Ovary (tissue), 10 donors: ENCODE measurements at places on chromosomes 13 and 19. TPM values are rescaled to one million over a fixed set of nuclear protein-coding genes. Genes with fewer than 3 reads are reported as not detected.

- H3K4me3 ChIP-seq, result no peak overlapping the region
- no peaks in the 10 kb centered on the region for H3K4me1 ChIP-seq
- no peaks in the 10 kb centered on the region for H3K36me3 ChIP-seq
- H3K27ac ChIP-seq, result no peak overlapping the region
- H3K27me3 ChIP-seq, result no peaks in the 10 kb centered on the region
These were observed 1129.3 kb downstream of the SLITRK5 start for GRCh38 chr13:88800505-88800904.

DNA sequence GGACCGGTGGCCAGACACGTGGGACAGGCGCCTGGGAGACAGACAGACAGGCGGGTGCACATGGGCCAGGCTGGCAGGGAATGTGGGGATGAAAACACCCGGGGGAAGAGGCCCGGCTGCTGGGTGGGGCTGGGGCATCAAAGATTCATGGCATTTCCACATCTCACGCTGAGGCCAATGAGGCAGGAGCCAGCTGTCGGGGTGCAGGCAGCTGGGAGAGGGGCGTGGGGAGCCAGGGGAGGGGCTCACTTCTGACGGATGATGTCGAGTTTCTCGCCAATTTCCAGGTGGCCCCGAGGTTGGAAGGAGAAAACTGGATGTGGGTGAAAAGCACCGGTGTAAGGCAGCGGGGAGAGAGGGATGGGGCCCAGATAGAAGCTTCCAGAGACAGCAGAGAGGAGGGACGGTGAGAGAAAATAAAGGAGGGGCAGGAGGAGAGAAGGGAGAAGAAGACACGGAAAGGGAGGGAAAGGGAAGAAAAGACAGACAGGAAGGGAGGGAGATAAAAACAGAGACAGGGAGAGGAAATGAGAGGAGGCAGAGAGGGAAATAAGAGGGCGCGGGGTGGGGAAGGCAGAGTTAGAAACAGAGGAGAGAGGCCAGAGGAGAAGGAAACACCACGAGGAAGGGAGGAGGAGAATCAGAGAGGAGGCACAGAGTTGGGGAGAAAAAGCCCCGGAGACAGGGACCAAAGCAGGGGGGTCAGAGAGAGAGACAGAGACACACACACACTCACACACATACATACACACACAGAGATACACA is 8.0 kb upstream of the CCER2 start:
- no peak overlapping the region for H3K27ac ChIP-seq

DNA sequence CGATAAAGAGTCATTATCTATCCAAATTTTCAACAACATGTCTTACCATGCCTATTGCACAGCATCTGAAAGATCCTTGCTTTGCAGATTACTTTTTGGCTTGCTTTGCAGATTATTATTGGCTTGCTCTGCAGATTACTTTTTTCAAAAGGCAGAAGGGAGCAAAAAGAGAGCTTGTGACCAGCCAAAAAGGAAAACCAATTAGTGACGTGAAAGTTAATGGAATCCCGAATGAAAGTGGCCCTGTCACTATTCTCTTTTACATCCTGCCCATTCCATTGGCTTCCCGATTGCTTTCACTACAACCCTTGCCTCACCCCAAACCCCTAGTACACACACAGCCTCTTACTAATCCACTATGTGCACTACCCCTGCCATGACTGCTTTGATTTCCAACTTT is 81.3 kb downstream of the LHFPL6 start:
- no peak overlapping the region for H3K4me3 ChIP-seq
- no peak for DNase-seq
- peaks cover 5% of the 10 kb centered on the region for H3K4me1 ChIP-seq

- H3K27ac ChIP-seq, result no peak overlapping the region
- no peaks in the 10 kb centered on the region for H3K27me3 ChIP-seq
- H3K4me3 ChIP-seq, result no peak overlapping the region
- H3K4me1 ChIP-seq, result no peaks in the 10 kb centered on the region
- H3K36me3 ChIP-seq, result no peaks in the 10 kb centered on the region
These were observed 1635.4 kb upstream of the SLC10A2 start for GRCh38 chr13:104701591-104701990.

DNA sequence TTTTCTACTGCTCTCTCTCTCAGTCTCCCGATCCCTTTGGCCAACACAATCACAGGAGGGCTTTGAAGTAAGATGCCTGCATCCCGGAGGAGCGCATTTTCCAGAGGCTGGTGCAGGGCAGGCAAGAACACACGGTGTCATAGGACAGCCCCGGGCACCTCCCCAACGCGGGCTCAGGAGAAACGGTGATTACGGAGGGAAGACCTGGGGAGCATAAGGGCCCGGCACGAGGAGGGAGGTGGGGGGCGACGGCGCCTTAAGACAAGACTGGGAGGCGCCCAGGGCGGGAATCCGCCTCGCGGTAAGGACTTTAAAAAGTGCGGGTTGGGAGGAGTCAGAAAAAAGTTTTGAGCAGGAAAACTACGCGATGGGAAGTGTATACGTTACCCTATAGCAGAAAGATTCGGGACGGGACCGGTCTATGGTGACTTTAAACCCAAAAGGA is 18.7 kb upstream of the ZNF888 start:
- H3K4me1 ChIP-seq, result no peaks in the 10 kb centered on the region
- peak; percentile 60 for DNase-seq
- H3K36me3 ChIP-seq, result no peaks in the 10 kb centered on the region
- H3K27ac ChIP-seq, result peak overlapping the region; percentile 66
- H3K27me3 ChIP-seq, result no peaks in the 10 kb centered on the region

- H3K27ac ChIP-seq, result peak within 1 kb of the TSS; percentile 78
- no peak for DNase-seq
- H3K4me1 ChIP-seq, result peaks cover 5% of the 10 kb centered on the region
- H3K4me3 ChIP-seq, result peak within 1 kb of the TSS; percentile 27
- no peaks in the 10 kb centered on the region for H3K36me3 ChIP-seq
These were observed at the start of gene LGI4 for GRCh38 chr19:35134601-35135242. LGI4 (minus strand) TSS chr19:35135059; CDS start chr19:35134680, 379 bp downstream.

DNA sequence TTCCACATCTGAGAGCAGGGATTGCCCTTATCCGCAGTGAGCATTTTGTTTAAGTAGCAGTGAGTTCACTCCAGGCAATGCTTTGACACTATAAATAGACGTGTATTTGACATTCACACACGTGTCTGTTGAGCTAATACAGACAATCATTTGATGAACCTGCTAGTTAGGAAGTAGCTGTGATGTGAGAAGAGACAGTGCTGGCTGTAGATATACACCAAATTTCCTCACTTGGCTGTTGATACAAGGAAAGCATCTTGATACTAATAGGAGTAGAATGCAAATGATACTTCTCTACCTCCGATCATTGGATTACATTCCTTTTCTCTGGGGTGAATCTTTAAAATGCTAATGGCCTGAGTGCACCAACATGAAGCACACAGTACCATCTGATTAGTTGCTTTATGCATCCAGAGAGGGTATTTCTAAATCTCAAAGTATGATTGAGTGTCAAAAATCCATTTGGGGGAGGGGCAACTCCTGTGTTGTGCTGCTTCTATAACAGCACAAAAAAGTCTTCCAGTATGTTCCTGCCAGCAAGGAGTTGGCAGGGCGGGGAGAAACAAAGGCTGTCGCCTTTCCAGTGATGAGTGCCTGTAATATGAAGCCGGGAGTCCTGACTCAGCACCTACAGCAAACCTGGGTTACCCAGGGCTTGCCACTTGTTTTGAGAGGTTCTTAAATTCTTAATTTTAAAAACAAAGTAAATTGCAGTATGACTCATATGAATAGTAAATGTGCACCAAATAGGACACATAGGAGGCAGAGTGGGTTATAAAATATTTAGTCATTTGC is 7.0 kb downstream of the CUL4A start:
- H3K36me3 ChIP-seq, result no peaks in the 10 kb centered on the region
- DNase-seq, result no peak
- no peaks in the 10 kb centered on the region for H3K27me3 ChIP-seq
- no peak overlapping the region for H3K4me3 ChIP-seq

DNA sequence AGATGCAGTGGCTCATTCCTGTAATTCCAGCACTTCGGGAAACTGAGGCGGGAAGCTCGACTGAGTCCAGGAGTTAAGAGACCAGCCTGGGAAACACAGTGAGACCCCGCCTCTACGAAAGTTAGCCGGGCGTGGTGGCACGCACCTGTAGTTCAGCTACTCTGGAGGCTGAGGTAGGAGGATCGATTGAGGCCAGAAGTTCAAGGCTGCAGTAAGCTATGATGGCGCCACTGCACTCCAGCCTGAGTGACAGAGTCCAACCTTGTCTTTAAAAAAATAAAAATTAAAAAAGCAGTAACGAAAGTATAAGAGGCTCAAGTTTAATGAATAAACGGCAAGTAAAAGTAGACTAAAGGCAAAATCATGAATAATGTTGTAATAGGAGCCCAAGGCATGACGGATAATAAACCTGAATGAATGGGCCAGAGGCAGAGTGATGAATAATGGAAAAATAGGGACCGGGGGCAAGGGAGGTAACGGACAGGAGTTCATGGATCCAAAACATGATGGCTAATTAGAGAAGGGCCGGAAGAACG is 1.2 kb upstream of the TOMM40 start:
- H3K27me3 ChIP-seq, result no peaks in the 10 kb centered on the region
- no peak overlapping the region for H3K27ac ChIP-seq

- DNase-seq, result no peak
- no peak overlapping the region for H3K27ac ChIP-seq
- H3K4me1 ChIP-seq, result peaks cover 2% of the 10 kb centered on the region
- H3K36me3 ChIP-seq, result no peaks in the 10 kb centered on the region
These were observed 18.6 kb downstream of the WDR62 start for GRCh38 chr19:36073121-36073876.

- H3K36me3 ChIP-seq, result no peaks in the 10 kb centered on the region
- no peak overlapping the region for H3K4me3 ChIP-seq
- H3K4me1 ChIP-seq, result no peaks in the 10 kb centered on the region
- no peak for DNase-seq
- no peak overlapping the region for H3K27ac ChIP-seq
- no peaks in the 10 kb centered on the region for H3K27me3 ChIP-seq
These were observed 543.1 kb upstream of the SLITRK5 start for GRCh38 chr13:87128036-87128435.

DNA sequence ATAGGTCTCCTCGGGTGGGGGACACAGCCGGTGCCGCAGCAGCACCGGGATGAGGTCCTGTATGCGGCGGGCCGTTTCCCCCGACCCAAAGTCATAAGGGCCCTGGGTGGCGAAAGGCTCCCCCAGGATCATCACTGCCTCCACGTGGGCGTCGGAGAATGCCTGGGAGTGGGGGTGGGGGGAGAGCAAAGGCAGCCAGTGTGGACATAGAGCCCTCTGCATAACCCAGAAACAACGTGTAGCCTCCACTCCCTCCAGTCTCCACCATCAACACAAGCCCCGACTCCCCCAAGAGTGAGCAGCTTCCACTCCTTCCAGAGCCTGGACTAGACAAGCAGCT is 1.7 kb upstream of the NUMBL start:
- H3K36me3 ChIP-seq, result no peaks in the 10 kb centered on the region
- H3K27me3 ChIP-seq, result no peaks in the 10 kb centered on the region
- peaks cover 14% of the 10 kb centered on the region for H3K4me1 ChIP-seq
- no peak for DNase-seq
- H3K4me3 ChIP-seq, result no peak overlapping the region
- H3K27ac ChIP-seq, result peak overlapping the region; percentile 63

GRCh38 chr13:31119526-31119925 is 42.2 kb downstream of the HSPH1 start:
- no peak for DNase-seq
- no peak overlapping the region for H3K27ac ChIP-seq
- no peak overlapping the region for H3K4me3 ChIP-seq
- no peaks in the 10 kb centered on the region for H3K4me1 ChIP-seq

GRCh38 chr19:28889941-28890670 is 322.8 kb downstream of the UQCRFS1 start:
- no peaks in the 10 kb centered on the region for H3K4me1 ChIP-seq
- H3K4me3 ChIP-seq, result no peak overlapping the region
- no peak overlapping the region for H3K27ac ChIP-seq
- no peaks in the 10 kb centered on the region for H3K36me3 ChIP-seq

DNA sequence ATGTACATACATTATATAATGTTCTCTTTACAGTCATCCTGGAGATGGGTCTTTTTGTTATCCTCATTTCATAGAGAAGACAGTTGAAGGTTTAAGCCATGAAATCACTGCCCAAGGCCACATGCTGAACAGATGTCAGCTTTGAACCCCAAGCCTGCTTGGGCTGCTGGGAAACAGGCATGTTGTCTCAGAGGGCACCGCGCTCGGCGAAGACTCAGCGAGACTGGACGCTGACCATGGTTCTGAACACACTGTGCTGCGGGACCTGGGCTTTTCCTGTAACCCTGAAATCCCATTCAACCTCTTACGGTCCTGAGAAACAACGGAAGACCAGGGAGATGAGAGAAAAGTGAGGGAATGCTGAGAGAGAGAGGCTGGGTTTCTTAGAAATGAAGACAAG is 27.3 kb downstream of the LRFN3 start:
- no peaks in the 10 kb centered on the region for H3K36me3 ChIP-seq
- DNase-seq, result no peak
- H3K27ac ChIP-seq, result no peak overlapping the region
- no peak overlapping the region for H3K4me3 ChIP-seq

DNA sequence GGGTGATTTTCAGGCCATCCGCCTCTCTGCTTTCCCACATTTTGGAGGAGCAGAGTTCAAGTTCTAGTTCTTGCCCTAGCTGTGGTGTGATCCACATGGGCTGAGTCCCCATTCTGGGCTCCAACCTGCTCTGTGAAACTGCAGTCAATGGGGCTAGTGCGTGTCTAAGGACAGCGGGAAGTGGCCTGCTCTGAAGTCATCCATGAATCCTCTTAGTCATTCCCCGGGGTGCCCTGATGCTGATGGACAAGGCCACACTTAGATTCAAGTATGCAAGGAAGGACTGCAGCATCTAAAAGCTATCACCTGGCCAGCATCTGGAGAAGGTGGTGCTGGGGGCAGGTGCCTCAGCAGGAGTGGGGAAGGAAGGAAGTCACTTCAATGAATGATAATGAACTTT is 94.6 kb downstream of the TSHZ3 start:
- DNase-seq, result no peak
- no peaks in the 10 kb centered on the region for H3K27me3 ChIP-seq
- H3K4me3 ChIP-seq, result no peak overlapping the region
- H3K4me1 ChIP-seq, result peaks cover 7% of the 10 kb centered on the region

DNA sequence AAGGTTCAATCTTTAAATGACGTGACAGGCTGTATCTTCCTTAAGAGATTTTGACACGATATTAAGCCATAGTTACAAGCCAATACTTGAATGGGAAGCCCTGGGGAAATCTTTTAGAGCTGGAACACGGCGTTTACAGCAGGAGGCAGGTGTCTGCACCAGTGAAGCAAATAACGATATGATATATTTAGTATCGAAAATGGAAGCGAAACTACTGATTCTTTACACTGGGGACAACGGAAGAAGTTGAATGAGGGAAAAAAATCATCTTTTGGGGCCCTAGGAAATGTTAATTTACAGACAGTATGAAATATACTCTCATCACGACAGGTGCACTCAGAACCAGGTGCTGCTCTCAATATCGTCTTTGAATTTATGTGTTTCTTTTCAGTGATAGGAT is 793.9 kb upstream of the PCDH20 start:
- H3K27me3 ChIP-seq, result no peaks in the 10 kb centered on the region
- H3K4me3 ChIP-seq, result no peak overlapping the region
- no peaks in the 10 kb centered on the region for H3K4me1 ChIP-seq
- H3K36me3 ChIP-seq, result no peaks in the 10 kb centered on the region
- no peak overlapping the region for H3K27ac ChIP-seq

Gene IZUMO2
- not detected for total RNA-seq

Gene MATK
- 0.98 TPM for total RNA-seq

Gene DAND5
- not detected for total RNA-seq

Gene B3GLCT
- 10.8 TPM for total RNA-seq

Gene PTPRS
- total RNA-seq, result 152 TPM

Gene AMER2
- total RNA-seq, result under 0.01 TPM

Gene GAPDHS
- not detected for total RNA-seq

Gene ZNF83
- 57.2 TPM for total RNA-seq

Gene FBN3
- 0.74 TPM for total RNA-seq

Gene CCDC106
- total RNA-seq, result 14.4 TPM

Gene RHPN2
- total RNA-seq, result 1.3 TPM
